ENCODE measurements at places on chromosomes 6 and 20.

DNA sequence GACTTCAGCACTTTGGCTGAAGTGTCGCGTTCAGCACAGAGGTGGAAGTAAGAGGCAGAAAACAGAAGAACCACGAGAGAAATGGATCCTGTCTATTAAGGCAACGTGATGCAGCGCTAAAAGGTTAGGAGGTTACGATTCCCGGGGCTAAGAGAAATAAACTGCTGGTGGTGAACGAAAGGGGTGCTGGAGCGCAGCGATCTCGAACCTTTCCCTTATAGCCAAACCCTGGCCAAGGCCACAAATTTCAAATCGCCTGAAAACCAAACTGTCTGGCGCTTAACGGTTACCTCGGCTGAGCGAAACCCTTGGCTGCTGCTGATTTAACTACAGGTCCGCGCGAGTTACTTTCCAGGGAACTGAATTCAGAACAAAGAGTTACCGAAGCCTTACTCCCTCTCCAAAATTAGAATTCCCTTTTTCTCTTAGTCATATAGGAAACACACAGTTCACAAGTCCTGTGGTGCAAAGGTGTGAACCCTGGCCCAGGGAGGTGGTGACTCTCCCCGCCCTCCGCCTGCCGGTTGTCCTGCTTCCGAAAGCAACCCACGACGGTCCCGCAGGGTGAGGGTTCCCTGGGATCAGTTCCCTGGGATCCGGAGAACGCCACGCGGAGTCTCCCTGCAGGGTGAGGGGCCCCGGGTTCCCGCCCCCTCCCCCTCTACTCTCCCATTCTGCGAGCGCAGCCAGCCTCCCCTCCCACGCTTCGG is 1.3 kb upstream of the SLC35D3 start:
- DNase-seq, result no peak

DNA sequence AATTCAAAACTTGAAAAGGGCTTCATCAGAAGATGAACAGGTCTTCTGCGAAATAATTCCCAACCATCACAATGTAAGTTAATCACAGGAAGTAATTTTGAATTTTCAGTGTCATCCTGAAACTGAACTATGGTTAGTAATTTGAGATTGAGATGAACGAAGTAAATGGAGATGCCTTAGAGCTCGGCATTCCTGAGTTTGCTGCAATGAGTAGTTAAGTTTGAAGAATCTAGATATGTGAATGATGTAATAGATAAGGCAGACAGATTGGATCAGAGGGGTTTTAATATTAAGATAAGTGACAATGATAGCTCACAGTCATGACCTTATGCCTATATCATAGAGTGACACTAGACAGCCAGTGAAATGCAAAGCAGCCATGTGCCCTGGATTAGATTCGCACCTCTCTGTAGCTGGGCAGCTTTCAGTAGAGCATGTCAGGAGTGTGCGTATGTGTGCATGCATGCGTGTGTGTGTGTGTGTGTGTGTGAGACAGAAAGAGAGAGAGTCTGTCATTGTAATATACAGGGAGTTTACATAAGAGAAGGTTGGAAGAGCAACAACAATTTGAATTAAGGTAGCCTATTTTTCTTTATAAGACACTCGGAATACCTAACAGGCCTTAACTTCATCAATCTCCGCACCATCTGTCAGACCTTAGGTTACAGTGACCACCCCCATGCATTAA is 233.0 kb downstream of the GMPR start:
- DNase-seq, result no peak

- no peak for DNase-seq
Measured at GRCh38 chr20:48875914-48876240, 45.6 kb upstream of the ARFGEF2 start.

GRCh38 chr6:44072452-44072958 is 54.7 kb downstream of the MRPL14 start:
- DNase-seq, result no peak

DNA sequence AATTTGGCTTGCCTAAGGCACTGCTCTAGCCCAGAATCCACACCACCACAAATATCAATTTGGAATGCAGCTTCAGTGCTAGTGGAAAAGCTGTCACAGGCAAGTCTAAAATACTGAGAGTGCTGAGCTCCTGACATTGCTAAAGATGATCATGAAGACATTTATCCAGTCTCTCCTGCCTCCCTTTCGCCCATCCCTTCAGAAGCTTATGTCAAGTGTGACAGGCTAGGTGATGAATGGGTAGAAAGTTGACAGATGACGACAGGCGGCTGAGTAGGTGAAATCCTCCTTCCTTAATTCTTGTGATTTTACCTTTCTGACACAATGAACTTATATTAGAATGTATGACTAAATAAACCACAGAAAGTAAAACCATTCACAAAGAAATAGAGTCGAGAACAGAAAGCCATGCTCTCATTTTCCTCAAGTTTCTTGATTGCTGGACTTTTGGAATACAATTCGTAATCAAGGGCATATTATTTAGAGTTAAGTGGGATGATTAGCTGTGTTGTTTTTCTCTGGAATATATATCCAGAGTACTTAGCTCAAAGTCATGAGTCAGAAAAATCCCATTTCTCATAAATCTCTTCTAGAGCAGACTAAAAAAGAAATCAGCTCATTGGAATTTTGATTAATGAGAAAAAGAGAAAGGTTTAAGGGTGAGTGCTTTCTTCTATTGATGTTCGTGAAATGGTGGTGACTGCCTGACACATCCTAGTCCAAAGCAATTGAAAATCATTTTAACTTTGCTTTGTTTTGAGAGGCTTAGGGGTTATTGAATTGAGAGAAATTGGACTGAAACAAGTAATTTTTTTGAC is 1228.2 kb upstream of the CITED2 start:
- DNase-seq, result no peak

GRCh38 chr20:52948491-52948890 is 23.7 kb upstream of the TSHZ2 start:
- DNase-seq, result no peak

GRCh38 chr6:15804164-15805154 is 141.6 kb upstream of the DTNBP1 start:
- DNase-seq, result no peak

DNA sequence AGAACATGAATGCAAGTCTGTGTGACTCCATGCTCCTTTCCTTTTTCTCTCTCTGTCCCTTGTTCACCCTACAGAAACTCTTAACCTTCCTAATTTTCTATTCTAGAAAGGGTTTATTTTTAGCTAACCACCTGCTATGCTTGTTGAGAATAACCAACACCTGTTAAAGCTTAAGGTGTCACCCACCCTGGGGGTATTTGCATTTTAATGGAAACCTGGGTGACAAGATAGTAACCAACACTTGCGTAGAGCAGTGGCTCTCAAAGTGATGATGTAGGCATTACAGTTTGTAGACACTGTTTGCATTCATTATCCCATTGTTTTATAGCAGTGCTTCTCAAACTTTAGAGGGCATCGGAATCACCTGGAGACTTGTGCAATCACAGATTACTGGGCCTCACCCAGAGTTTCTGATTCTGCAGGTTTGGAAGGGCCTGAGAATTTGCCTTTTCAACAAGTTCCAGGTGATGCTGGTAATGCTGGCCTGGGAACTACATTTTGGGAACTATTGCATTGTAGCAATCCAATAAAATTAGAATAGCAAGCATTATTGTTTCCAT is 114.4 kb upstream of the ARMC2 start:
- DNase-seq, result no peak

- no peak for DNase-seq
Measured at GRCh38 chr6:64733433-64733832, 973.6 kb downstream of the EYS start.

GRCh38 chr6:70599187-70599586 is 32.5 kb downstream of the SDHAF4 start:
- no peak for DNase-seq

- no peak for DNase-seq
Measured at GRCh38 chr6:150310539-150310938, 58.3 kb upstream of the IYD start.

DNA sequence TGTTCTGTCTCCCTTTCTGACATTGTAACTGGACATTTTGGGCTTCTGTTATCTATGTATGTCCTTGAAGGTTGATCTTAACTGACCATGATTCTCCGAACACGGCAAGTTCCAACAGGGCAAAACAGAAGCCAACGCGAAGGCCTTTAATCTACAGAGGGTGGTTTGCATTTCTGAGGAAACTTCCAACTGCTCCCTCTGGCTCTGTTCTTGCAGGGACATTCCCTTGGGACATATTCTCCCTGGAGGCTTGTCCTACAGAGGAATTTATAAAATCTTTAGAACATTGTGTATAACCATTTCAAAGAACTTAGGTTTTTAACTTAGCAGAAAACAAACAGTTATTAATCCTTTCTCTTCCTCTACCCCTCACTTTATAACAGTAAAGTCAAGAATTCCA is 189.0 kb upstream of the CDYL start:
- no peak for DNase-seq

DNA sequence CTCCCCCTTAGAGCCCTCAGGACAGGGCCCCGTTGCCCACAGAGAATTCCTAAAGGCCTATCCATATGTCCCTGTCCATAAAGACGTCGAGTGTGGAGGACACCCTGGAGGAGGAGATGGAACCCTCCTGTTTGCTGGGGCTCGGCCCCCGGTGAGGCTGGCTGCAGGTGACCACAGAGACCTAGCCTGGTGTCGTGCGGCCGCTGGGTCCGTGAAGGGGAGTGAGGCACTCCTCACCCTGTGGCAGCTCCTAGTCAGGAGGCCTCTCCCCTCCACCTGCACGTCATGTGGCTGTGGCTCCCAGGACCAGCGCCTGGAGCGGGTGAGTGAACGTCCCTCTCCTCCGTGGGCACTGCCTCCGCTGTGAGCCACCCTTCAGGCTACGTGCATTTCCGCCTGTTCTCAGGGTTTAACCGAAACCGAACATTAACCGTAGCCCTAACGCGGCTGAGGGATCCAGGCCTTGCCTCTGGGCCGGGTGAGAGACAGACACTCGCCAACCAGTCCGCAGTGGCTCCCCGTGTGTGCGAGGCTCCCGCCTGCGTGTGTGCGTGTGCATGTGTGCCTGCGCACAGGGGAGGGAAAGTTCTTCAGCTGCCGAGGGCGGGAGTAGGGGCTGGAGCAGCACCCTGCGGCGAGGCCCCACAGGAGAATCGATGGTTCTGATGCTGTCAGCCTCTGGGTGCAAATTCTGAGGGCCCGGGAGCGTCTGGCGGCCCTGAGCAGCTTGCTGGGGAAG is 5.9 kb upstream of the TCEA2 start:
- DNase-seq, result no peak

- no peak for DNase-seq
Measured at GRCh38 chr6:3962291-3963280, 113.4 kb downstream of the FAM50B start.

GRCh38 chr6:11212664-11213063 is 19.8 kb downstream of the NEDD9 start:
- DNase-seq, result no peak

GRCh38 chr6:110560239-110561007 is 84.0 kb upstream of the SLC22A16 start:
- no peak for DNase-seq

DNA sequence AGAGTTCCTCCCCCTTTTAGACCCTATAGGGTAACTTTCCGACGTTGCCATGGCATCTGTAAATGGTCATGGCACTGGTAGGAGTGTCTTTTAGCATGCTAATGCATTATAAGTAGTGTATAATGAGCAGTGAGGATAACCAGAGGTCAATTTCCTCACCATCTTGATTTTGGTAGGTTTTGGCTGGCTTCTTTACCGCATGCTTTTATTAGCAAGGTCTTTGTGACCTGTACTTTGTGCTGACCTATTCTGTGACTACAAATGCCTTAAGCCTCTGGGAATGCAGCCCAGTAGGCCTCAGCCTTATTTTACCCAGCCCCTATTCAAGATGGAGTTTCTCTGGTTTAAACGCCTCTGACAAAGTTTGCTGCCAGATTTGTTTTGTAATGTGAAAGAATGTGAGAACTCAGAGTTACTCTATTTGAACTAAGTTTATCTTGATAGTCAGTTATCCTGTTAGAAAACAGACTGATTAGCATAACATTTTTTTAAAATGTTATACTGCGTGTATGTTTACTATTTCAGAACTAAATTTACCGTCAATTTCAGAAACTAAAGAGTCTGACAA is 111.3 kb upstream of the PRSS16 start:
- DNase-seq, result no peak

DNA sequence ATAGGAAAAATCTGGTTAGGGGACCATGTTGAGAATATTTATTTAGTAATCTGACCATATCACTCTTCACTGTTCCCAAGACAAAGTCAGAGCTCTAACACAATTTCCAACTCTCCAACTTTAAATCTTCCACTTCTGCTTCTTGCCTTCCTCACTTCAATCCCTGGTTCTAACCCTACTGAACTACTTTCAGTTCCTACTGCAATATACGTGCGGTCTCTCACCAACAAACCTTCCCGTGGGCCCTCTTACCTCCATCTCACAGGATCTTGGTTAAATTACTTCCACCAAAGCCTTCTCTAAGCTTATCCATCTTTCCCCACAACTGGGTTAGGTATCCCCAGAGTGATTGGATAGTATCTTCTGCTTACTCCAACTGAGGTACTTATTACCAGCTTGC is 8.0 kb downstream of the EIF2S2 start:
- no peak for DNase-seq

DNA sequence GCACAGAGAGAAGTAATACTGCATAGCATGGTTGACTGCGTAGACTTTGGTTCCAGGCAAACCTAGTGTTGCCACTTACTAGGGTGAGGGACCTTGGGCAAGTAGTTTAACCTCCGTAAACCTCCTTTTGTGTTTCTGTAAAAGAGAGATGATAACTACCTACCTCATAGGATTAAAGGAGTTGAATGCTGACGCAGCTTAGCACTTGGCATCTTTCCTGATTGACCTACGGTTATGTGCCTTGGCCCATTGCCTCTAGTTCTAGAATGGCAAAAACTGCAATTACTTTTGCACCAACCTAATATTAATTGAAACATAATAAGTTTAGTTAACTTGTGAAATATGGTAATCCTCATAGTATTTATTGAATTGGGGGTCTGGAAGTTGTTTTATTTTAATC is 19.1 kb downstream of the GHRH start:
- DNase-seq, result no peak

DNA sequence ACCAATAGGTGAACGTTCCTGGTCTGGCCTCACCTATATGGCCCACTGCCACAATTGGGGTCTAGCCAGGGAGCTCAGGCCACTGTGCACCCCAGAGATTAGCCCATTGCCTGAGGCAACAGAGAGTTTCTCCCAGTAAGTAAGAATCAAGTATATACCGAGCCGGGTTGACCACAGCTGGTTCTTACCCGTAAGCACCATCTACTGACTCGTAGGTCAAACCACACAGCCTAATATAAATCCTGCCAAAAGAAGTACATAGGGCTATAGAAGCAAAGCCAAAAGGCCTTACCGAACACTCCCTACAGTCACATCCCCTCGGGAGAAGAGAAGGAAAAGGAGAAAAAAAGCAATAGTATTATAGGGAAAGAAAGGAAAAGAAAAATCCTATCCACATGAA is 463.6 kb upstream of the GJE1 start:
- no peak for DNase-seq

GRCh38 chr20:58824843-58825242 is 25.9 kb downstream of the GNAS-AS1 start:
- DNase-seq, result no peak

DNA sequence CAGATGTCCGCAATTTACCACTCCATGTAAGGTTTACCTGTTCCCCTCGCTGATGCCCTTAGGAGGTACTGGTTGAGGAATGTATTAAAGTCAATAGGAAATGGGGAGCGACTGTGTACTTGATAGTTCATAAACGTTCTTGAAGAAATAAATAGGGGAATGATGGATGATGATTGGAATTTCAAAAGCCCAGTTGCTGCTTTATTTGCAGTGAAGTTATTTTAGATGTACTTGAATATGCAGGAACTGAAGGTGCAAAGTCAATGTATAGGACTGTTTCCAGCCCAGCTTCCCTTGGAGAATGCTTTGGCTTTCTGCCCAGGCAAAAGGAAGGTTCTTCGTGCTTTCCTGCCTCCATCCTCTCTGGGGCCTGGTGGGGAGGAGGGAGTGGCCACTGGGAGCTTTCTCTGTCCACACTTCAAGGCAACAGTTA is 19.8 kb downstream of the ADGRF5 start:
- DNase-seq, result no peak

Data from activated gamma-delta T cell treated with anti-CD3 and anti-CD28 coated beads, Interleukin-2, amount 50 U/mL, for 16 hours (primary cell).